WTC11 (cell line): ENCODE measurements at places on chromosomes 3 and 15. TPM values are rescaled to one million over a fixed set of nuclear protein-coding genes. Genes with fewer than 3 reads are reported as not detected.
A peak's percentile ranks its signal among the peaks of the same experiment; 100 is the strongest.

DNA sequence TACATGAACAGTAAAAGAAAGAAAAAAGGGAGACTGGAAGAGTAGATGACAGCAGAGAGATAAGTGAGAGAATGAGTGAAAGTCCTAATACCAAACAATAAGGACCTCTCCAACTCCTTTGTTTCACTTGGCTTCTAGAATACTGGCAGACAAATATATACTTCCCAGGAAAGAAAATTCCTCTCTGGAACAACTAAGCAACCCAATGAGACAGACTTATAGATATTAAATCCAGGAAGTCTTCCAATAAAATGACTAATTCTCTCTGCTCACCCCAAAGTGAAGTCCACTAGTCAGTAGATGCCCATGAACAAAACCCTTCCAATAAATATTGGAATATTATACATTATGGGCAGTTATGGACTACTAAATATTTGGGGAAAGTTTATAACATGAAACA, 114.2 kb downstream of the NEDD4 start:
- DNase-seq, result no peak
- no peak overlapping the region for H3K27ac ChIP-seq
- no peaks in the 10 kb centered on the region for H3K4me1 ChIP-seq
- H3K36me3 ChIP-seq, result no peaks in the 10 kb centered on the region
- no peaks in the 10 kb centered on the region for H3K27me3 ChIP-seq
- H3K4me3 ChIP-seq, result no peak overlapping the region

DNA sequence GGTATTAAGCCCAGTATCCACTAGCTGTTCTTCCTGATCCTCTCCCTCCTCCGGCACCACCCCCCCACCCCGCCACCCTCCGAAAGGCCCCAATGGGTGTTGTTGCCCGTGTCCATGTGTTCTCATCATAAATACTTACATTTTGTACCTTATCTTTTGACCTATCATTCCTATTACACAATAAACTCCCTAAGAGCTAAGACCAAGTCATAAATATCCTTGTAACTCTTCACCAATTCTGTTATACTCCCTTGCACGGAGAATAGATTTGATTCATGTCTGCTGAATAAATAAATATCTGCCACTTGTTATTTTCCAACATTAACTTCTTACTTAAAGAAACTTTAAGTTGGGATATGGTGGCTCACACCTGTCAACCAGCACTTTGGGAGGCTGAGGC, 43.9 kb downstream of the SHQ1 start:
- DNase-seq, result no peak

GRCh38 chr15:63350178-63350621, 31.4 kb downstream of the CA12 start:
- peaks cover 9% of the 10 kb centered on the region for H3K4me1 ChIP-seq
- H3K27me3 ChIP-seq, result no peaks in the 10 kb centered on the region
- no peak overlapping the region for H3K27ac ChIP-seq
- no peak for DNase-seq
- H3K36me3 ChIP-seq, result no peaks in the 10 kb centered on the region

Gene FOXL2NB
- 2.2 to 5.1 TPM (median 2.9 TPM) in 3 replicates for total RNA-seq

Gene ZNF80
- not detected in 3 replicates for total RNA-seq

GRCh38 chr3:123188058-123188457, 13.7 kb upstream of the SEC22A start:
- H3K4me3 ChIP-seq, result no peak overlapping the region
- H3K4me1 ChIP-seq, result no peaks in the 10 kb centered on the region
- H3K36me3 ChIP-seq, result no peaks in the 10 kb centered on the region
- H3K27ac ChIP-seq, result no peak overlapping the region

GRCh38 chr3:161989012-161989411, 492.4 kb downstream of the OTOL1 start:
- H3K27me3 ChIP-seq, result no peaks in the 10 kb centered on the region
- H3K36me3 ChIP-seq, result no peaks in the 10 kb centered on the region
- H3K4me1 ChIP-seq, result 0 out of 2 replicates have a peak, but pooled peaks cover 3% of the 10 kb centered on the region
- no peak overlapping the region for H3K27ac ChIP-seq
- no peak overlapping the region for H3K4me3 ChIP-seq

DNA sequence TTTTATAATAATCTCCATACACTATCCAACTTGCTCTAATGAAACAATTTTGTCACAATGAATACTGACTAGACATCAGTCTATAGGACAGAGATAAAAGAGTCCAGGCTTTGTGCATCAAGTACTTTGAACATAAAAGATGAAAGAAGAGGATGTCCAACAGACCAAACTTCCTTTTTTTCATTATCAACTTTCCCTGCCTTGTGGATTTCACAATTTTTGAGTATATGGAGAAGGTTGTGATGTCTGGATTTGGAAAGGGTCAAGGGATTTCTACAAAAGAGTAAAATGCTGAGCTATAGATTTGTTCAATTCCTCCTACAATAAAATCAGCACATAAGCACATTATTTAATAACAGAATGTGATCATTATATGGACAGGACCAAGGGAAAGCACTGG, 25.7 kb downstream of the CD47 start:
- no peak overlapping the region for H3K4me3 ChIP-seq
- H3K27ac ChIP-seq, result no peak overlapping the region
- H3K27me3 ChIP-seq, result no peaks in the 10 kb centered on the region
- DNase-seq, result no peak
- H3K36me3 ChIP-seq, result no peaks in the 10 kb centered on the region

DNA sequence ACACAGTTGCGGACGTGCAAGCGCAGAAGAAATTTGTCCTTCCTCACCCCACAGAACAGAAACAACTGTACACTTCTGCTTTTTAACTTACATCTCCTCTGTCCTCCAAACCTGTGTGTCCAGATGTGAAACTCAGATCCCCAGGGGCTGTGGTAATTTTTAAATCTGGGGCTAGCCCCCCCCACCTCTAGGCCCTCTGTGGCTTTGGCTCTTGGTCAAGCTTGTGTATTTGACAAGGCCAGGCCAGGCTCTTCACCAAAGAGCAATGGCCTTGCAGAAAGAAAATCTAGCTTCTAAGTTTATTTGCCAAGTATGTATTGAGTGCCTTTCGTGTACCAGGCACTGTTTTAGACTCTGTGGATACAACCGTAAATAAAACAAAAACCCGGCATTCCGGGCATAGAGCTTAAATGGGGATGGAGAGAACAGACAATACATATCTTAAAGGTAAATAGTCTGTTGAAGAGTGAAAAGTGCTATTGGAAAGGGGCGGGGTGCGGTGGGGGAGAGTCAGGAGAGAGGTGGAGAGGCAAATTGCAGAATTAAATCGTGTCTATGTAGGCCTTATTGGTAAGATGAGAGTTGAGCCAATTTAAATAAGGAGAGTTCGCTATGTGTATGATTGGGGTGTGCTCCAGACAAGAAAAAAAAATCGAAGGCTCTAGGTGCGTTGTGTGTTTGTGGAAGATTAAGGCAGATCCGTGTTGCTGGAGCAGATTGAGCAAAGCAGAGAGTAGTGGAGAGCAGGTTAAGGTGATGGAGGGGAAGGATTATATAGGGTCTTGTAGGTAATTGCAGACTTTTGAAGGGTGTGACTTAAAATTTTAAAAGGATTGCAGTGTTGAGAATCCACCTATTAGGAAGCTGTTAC, 781 bp upstream of the DPH6 start:
- H3K4me1 ChIP-seq, result peaks cover 56% of the 10 kb centered on the region
- H3K4me3 ChIP-seq, result peak overlapping the region; percentile 88
- H3K27me3 ChIP-seq, result no peaks in the 10 kb centered on the region
- peak overlapping the region; percentile 95 for H3K27ac ChIP-seq
- H3K36me3 ChIP-seq, result no peaks in the 10 kb centered on the region

DNA sequence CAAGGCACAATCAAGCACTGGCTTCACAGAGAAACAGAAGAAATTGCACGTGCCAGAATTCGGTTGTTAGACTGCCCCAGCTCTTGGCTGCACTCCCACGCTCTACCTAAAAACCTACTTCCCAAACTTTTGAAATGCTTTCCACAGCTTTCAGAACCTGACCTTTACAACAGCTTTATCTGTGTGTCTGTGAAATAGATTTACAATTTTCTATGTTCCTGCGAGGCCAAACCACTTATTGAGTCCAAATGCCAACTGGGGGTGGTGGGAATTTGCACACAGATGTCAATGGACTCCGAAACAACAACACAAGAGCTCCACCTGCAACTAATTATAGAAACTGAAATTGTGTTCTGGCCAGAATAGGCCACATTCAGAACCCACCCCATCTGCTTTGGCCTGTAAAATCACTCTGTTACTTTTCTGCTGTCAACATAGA, 44.6 kb downstream of the ERC2 start:
- no peak for DNase-seq
- H3K27me3 ChIP-seq, result no peaks in the 10 kb centered on the region
- no peak overlapping the region for H3K4me3 ChIP-seq
- H3K4me1 ChIP-seq, result peaks cover 15% of the 10 kb centered on the region

Gene ZMYND10
- 0.46 to 0.80 TPM (median 0.74 TPM) in 3 replicates for total RNA-seq

GRCh38 chr3:31953091-31953490, 28.0 kb downstream of the OSBPL10 start:
- H3K27me3 ChIP-seq, result no peaks in the 10 kb centered on the region
- no peak overlapping the region for H3K4me3 ChIP-seq
- no peak overlapping the region; the same call in 1 of the 2 replicates for H3K27ac ChIP-seq

Gene CAPN3
- 0.70 to 1.4 TPM (median 1.3 TPM) in 3 replicates for total RNA-seq

Gene SLC12A8
- total RNA-seq, result 7.5 to 10.3 TPM (median 9.1 TPM) in 3 replicates

Gene MTFMT
- total RNA-seq, result 22.3 to 28.8 TPM (median 26.7 TPM) in 3 replicates

Gene DUOXA1
- total RNA-seq, result 0.09 to 0.62 TPM (median 0.50 TPM) in 3 replicates

- H3K36me3 ChIP-seq, result no peaks in the 10 kb centered on the region
- DNase-seq, result no peak
- H3K4me1 ChIP-seq, result no peaks in the 10 kb centered on the region
- no peak overlapping the region for H3K27ac ChIP-seq
Observed at GRCh38 chr3:170999737-171000242, 26.7 kb downstream of the SLC2A2 start.

DNA sequence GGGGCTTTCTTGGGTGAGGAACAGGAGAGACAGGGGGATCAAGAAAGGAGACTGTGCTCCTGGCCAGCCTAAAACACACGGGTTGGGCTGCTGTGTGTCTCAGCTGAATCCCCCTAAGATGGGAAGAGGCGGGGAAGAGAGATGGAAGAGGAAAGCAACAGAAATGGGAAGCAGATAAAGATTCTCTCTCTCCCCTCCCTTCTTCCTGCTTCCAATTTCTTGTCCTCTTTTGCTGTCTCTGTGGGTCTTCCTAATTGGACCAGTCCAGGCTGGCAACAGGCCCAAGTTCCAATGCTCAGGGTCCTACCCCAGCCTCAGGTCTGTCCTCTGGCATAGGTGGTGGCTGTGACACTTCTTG, 7.1 kb downstream of the ISLR2 start:
- peak overlapping the region; percentile 67 for H3K4me3 ChIP-seq
- DNase-seq, result no peak
- H3K4me1 ChIP-seq, result peaks cover 65% of the 10 kb centered on the region
- H3K27ac ChIP-seq, result no peak overlapping the region

Gene TUSC7
- not detected in 3 replicates for total RNA-seq

- no peak overlapping the region for H3K27ac ChIP-seq
- no peak for DNase-seq
- H3K36me3 ChIP-seq, result peaks cover 7% of the 10 kb centered on the region
- H3K4me1 ChIP-seq, result no peaks in the 10 kb centered on the region
Observed at GRCh38 chr3:53921296-53921695, 29.6 kb upstream of the SELENOK start.

- no peak for DNase-seq
- H3K4me3 ChIP-seq, result no peak overlapping the region
- no peaks in the 10 kb centered on the region for H3K36me3 ChIP-seq
- no peaks in the 10 kb centered on the region for H3K27me3 ChIP-seq
- H3K4me1 ChIP-seq, result peaks cover 9% of the 10 kb centered on the region
Observed at GRCh38 chr3:130429713-130430023, 84.2 kb downstream of the COL6A5 start.

DNA sequence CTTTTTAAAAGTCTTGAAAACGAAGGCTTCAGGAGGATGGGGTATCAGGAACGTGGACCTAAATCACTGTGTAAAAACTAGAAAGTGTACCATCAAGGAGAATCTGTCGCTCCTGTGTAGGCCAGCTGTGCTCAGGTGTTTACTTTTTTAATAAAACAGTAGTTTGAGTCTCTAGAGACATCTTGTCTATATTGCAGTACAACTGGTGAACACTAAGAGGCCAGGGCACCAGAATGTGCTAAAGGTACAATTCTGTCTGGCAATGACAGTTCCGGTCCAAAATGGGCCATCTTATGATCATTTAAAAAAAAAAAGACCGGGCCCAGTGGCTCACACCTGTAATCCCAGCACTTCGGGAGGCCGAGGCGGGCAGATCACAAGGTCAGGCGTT, 61.8 kb upstream of the MCF2L2 start:
- peaks cover 4% of the 10 kb centered on the region for H3K27me3 ChIP-seq
- peaks cover 64% of the 10 kb centered on the region for H3K4me1 ChIP-seq
- no peak for DNase-seq
- no peaks in the 10 kb centered on the region for H3K36me3 ChIP-seq
- no peak overlapping the region for H3K4me3 ChIP-seq

GRCh38 chr3:169954142-169954756, 12.4 kb upstream of the SEC62 start:
- no peak overlapping the region for H3K4me3 ChIP-seq
- no peaks in the 10 kb centered on the region for H3K36me3 ChIP-seq
- no peak overlapping the region for H3K27ac ChIP-seq
- no peak for DNase-seq
- H3K4me1 ChIP-seq, result no peaks in the 10 kb centered on the region

DNA sequence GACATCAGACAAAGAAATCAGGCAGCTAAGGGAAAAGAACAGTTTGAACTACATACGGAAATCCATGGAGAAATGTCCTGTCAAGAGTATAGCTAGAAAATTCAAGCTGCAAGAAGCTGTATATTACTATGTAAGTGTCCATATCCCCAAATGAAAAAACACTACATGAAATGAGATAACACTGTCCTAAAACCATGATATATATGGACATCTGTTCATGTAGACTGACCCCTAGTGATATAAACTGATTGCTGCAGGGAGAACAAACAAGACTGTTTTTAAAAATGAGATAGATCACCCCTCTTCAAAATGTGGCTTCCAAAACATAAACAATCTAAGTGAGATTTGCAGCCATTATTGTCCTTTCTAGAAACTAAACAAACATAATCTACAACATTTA, 985.6 kb downstream of the EPHA3 start:
- no peaks in the 10 kb centered on the region for H3K36me3 ChIP-seq
- H3K27me3 ChIP-seq, result no peaks in the 10 kb centered on the region
- H3K4me3 ChIP-seq, result no peak overlapping the region
- peaks cover 18% of the 10 kb centered on the region for H3K4me1 ChIP-seq
- DNase-seq, result no peak

- no peak overlapping the region for H3K27ac ChIP-seq
- H3K36me3 ChIP-seq, result no peaks in the 10 kb centered on the region
- no peaks in the 10 kb centered on the region for H3K4me1 ChIP-seq
- DNase-seq, result no peak
Observed at GRCh38 chr3:140148824-140149390, 213.9 kb downstream of the CLSTN2 start.

DNA sequence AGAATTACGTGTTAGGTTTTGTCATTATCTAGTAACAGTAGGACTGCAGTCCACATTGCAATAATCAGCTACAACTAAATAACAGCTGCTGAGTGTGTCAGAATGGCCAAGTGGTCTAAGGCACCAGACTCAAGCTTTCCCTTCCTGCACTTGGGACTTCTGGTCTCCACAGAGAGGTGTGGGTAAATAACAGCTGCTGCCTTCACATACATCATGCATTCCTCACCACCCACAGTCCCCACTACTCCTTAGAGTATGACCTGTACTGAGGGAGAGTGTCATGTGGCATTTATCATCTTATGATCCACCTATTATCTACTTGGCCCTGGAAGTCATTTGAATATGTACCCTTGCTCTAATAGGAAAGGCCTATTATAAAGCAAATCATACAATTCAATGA, 22.2 kb upstream of the ZMAT3 start:
- no peaks in the 10 kb centered on the region; the same call in 1 of the 2 replicates for H3K4me1 ChIP-seq
- no peaks in the 10 kb centered on the region for H3K36me3 ChIP-seq
- no peak for DNase-seq
- no peak overlapping the region for H3K4me3 ChIP-seq
- no peaks in the 10 kb centered on the region for H3K27me3 ChIP-seq

- peaks cover 31% of the 10 kb centered on the region for H3K4me1 ChIP-seq
- no peak overlapping the region for H3K27ac ChIP-seq
- DNase-seq, result no peak
- H3K4me3 ChIP-seq, result no peak overlapping the region
- peaks cover 19% of the 10 kb centered on the region for H3K36me3 ChIP-seq
Observed at GRCh38 chr3:66555214-66555844, 54.5 kb upstream of the LRIG1 start.
